ENCODE measurements at places on chromosomes 2 and 18.

DNA sequence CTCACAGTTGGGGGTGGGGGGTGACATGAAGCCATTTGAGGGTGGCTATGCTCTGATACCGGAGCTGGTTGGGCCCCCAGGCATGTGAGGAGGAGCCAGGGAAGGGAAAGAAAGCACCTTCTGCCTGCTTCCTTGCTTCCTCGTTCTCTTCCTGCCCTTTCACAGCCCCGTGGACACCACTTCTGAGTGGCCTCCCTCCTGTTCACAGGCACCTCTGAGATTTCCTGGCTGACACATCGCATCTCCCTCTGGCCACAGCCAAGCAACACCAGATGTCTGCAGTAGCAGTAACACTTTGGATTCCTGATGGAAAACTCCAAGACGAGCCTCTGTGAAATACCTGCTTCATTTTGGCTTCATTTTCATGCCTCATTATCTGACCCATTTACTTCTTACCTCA lies 64.7 kb upstream of the ST3GAL5 start:
- DNase-seq, result no peak

GRCh38 chr2:168910330-168910729 lies 9.2 kb downstream of the G6PC2 start:
- no peak for DNase-seq

- DNase-seq, result no peak
These were observed 52.8 kb upstream of the PTMA start for GRCh38 chr2:231655488-231655887.

DNA sequence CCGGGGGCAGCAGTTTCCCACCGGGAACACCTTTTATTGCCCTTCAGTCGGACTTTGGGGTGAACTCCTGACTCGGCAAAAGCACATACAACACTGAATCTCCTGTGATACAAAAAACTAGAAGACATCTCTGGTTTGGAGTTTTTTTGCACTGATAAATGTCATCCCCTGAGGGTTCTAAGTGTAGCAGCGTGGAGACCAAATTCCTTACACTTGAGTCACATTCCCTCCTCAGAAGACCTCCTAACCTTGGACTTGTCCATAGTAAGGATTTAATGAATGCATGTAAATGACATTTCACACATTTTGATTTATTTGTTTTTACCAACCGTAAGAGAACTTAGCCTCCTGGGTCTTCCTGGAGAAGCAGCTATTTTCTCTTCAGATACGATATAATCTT lies 54.0 kb upstream of the GPR45 start:
- no peak for DNase-seq

GRCh38 chr18:46482831-46483230 lies 174.2 kb downstream of the LOXHD1 start:
- no peak for DNase-seq

- DNase-seq, result no peak
These were observed 7.6 kb downstream of the PIGN start for GRCh38 chr18:62179213-62179612.

Data from NCI-H2081 (cell line).